Stimulated activated CD4-positive, alpha-beta T cell treated with anti-CD3 and anti-CD28 coated beads, Interleukin-12 subunit alpha, Interleukin-12 subunit beta, amount 100 ng/mL, for 24 hours (primary cell): ENCODE measurements at places on chromosomes 12 and 14.

DNA sequence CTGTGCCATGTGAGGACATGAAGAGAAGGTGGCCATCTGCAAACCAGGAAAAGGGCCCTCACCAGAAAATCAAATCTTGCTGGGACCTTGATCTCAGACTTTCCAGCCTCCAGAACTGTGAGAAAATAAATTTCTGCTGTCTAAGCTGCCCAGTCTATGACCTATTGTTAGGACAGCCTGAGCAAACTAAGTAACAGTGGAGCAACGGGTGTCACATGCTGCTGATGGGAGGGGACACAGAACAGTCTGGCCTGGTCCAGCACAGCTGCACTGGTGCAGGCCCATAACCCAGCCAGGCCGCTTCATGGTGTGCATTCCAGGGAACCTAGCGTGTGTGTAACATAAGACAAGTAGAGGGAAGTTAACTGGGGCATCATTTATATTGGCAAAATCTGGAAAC is 42.1 kb downstream of the GRIP1 start:
- no peak for DNase-seq

DNA sequence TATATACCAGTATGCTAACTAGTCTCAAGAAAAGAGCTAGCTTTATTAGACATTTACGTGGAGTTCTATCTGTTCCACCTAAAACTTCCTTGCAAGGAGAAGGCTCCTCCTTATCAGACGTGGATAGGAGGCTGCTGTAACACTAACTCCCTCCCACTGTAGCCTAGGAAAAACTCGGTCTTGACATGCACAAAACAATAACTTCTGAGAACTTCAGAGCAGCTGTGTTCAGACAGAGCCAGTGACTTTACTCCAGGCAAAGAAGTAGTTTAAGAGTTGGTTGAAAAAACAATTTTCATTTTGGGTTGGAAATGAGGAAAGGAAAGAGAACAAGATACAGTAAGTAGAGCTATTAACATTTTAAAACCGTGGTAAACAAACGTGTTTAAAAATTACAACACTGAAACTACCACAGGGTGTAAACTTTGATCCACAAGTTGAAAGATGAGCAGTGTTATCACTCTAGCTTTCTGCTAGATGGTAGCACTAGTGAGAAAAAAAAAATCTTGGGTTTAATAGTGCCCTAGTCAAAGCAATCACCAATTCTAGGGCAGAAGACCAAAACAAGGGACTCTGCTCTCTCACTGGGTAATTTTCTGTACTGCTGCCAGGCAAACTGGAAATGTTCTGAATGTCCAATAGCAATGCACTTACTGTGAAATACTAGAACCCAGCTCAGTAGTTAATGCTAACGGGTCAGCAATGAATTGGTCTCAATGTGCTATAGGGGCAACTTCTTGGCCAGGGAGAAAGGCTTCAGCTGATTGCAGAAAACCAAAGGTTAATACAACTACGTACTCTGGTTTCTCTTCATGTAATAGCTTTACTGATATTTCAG is 2.4 kb downstream of the ATF7 start:
- no peak for DNase-seq

GRCh38 chr14:86521031-86521730 is 991.2 kb downstream of the FLRT2 start:
- DNase-seq, result no peak

GRCh38 chr12:13203034-13203922 is 6.8 kb downstream of the EMP1 start:
- no peak for DNase-seq

DNA sequence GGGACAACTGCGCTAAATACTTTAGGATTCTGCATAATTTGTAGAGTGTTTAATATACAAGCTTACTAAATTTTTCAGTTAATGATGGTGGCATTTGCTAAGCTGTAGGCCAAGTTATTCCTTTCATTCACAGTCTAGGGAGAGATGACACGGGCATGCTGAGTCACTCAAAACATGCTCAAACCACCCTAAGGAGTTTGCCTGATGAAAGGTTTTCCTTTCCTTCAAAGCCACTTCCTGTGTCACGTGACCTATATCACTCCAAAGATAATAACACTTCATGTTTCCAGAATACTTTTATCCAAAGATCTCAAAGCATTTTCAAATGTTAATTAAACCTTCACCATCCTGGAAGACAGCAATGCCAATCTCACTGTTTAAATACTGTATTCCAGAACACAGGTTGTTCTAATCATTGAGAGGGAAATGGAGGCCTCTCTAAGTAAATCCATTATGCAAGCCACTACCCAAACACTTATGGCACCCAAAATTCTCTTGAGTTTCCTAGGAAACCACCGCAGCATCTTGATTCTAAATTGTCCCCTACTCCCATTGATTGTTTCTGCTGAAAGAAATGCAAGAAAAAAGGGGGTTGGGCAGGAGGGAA is 207.0 kb upstream of the CDKN3 start:
- DNase-seq, result no peak

DNA sequence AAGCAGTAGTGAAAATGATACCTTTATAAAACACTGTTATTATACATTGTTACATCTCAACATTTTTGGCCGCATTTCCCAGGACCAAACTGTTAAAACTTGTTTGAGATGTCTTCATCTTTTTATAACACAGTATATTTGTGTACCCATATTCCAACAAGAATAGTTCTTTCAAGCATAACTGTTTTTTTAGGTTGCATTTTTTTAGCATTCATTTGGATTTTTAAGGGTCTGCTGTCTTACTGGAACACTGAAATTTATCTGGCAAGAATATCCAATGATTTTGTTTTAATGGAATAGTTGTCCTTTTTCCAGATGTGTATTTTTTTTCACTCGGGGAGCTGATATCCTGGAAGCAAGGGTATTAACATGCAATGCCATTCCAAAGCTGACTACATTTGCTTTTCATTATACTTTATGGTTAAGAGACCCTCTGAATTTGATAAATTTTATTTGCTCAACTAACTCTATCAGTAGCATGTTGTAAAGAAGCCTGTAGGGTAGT is 8.9 kb upstream of the NAV3 start:
- no peak for DNase-seq
